ENCODE measurements at places on chromosomes 6 and 20.
A peak's percentile ranks its signal among the peaks of the same experiment; 100 is the strongest.

- DNase-seq: no peak
Measured at GRCh38 chr6:167703781-167704180, 122.9 kb upstream of the AFDN start.

DNA sequence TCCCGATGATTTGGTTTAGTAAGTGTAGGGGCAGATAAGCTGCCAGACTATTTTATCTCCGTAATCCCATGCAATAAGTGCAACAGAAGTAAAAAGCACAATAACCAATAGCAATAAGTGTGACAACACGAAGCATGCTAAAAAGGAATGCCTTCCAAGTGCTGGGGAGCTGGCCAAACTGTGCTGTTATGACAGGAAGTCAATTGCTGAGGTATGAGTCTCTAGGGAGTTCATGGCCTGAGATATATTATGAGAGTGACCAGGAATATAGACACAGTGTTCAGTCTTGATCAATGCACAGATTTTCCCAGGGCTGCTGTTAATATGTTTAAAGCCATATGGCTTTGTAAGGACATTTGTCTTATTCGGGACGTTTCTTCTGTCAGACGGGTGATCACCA, 10.5 kb upstream of the ANGPT4 start:
- no peak for DNase-seq

DNA sequence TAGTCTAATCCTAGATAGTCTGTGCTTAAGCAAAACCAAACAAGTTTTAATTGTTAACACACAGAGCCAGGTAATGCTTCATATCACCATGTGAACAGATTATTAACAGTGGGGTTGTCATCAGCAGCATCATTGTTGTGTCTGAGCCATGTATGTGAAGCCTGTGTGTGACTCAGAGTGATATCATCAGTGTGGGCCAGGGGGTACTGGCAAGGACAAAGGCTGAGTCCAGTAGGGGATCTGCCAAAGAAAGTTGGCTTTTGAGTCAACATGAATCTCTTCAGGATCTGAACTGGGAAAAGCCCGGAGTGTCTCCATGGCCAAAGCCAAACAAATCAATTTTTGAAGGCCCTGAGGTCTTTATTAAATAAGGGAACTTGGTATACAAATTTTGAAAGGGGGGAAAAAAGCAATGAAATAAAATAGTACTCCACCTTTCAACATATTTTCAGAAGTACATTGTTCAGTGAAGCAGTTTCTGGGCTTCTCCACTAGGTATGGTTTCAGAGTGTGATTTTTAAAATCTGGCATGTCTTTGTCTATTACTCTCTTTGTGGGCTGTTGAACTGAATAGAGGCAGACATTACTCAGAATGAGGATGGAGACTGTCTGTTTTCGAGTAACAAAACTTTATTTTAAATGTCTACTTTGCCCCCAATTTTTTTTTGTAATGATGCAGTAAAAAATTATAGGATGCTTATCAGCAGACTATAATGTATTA, 444.2 kb upstream of the JAG1 start:
- DNase-seq: no peak

DNA sequence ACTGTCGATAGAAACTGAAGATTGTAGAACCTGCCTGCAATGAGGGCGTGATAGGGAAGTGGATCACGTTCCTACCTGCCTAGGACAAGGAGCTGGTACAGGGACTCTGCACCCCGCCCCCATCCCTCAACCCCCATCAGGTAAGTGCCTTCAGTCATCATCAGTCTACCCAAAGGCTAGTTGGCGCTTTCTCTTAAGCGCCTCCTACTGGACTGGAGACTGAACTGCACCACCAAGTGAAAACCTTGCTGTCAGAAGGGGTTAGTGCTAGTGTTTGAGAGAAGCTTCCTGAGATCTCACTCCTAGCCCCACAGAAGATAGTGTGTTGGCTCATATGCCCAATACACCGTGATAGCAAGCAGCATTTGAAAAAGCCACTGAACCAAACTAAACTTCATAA, 706.5 kb upstream of the MAN1A1 start:
- DNase-seq: no peak

GRCh38 chr6:45036103-45036502, 292.0 kb upstream of the RUNX2 start:
- DNase-seq: no peak

- DNase-seq: peak; percentile 11
Measured at GRCh38 chr6:32609731-32610640, 20.3 kb upstream of the HLA-DRB1 start.

- DNase-seq: no peak
Measured at GRCh38 chr6:154394571-154394970, 38.0 kb upstream of the IPCEF1 start.

- DNase-seq: no peak
Measured at GRCh38 chr20:32386091-32386490, 28.0 kb downstream of the ASXL1 start.

DNA sequence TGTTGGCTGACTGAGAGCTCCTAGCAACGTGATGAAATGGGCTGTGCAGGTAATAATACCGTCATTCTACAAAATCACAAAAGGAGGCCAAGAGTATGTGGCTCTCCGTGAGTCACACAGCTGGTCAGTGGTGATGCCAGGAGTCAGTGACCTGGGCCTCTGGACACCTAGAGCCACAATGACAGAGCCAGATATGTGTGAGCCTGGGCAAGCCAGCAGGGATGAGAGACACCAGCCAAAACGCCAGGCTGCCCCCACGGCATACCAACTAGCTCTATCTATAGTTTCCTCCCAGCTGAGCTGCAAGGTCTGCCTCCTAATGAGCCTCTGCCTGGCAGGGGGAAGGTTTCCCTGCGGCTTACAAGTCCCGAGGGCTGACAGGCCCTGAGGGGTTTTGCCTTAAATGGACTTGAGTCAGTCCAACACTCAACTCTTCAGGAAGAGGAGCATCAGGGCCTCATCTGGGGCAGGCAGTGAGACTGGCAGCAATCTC, 70.0 kb downstream of the CPNE5 start:
- no peak for DNase-seq

GRCh38 chr6:91505199-91505598, 918.3 kb upstream of the MAP3K7 start:
- DNase-seq: no peak

DNA sequence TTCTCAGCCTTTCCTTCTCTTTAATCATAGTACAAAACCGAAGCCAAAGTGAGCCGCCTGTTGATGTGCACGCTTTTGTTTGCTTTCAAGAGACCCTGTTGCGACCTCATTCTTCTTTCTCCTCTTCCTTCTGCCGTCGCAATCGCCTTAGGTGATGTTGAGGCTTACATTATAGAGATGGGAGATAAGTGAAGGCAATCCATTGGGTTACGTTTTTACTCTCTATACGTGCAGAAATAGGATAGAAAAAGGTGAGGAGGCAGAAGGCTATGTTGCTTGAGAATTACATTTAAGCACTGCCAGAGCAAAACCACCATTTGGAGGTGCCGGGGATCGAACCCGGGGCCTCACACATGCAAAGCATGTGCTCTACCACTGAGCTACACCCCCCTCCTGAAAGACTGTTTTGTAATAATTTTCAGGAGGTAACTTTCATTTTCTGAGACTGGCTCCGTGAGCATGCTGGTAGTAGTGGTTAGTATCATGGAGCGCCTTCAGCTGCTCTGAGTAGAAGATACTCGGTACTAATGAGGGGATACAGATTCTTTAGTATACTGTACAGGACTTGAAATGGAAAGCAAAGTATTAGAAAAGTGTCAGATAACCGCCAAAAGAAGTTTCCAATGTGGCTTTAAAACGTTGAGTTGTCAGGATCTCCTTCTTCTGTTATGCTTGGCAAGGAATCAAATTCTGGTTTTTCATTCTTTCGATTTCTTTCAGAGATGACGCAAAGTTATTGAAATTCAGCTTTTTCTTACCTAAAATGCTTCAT, 165.6 kb downstream of the TRIM27 start:
- no peak for DNase-seq

DNA sequence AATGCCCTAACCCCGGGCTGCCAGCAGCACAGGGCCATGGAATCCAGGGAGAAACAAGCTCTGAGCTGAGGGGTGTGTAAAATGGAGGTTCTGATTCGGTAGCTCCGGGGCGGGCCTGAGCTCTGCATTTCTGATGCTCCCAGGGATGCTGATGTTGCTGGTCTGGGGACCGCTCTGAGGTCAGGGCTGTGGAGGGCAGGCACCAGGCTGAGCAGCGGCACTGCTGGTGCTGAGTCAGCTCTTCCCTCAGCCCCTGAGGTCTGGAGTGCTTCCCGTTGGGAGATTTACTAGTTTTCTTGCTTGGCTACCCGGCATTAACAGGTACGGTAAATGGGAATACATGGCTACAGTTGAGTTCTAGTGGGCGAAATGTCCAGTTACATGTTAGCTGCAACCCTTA, 18.6 kb upstream of the CST3 start:
- DNase-seq: no peak

- no peak for DNase-seq
Measured at GRCh38 chr20:22536956-22537756, 47.2 kb downstream of the FOXA2 start.

- no peak for DNase-seq
Measured at GRCh38 chr20:36848078-36848660, 27.8 kb upstream of the TLDC2 start.

DNA sequence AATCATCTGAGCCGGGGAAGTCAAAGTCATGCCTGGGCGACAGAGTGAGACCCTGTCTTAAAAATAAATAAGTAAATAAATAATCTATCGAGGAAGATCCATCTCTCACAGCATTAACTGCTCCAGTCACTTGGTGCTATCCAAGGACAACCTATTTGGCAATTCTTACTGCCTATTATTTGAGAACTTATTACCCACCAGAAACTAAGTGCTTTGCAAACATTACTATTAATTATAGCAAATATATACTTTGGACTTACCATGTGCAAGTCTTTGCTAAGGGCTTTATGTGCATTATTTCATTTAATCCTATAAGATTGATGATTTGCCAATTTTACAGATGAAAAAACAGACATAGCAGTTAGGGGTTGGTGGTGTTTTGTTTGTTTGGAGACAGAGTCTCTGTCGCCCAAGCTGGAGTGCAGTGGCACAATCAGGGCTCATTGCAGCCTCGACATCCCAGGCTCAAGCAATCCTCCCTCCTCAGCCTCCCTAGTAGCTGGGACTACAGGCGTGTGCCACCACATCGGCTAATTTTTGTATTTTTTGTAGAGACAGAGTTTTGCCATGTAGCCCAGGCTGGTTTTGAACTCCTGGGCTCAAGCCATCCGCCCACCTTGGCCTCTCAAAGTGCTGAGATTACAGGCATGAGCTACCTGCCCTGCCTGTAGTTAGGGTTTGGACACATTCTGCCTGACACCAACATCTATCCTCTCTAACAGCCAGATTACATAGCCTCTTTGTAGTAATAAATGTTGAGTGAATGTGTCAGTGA, 933 bp upstream of the APOM start:
- DNase-seq: no peak

DNA sequence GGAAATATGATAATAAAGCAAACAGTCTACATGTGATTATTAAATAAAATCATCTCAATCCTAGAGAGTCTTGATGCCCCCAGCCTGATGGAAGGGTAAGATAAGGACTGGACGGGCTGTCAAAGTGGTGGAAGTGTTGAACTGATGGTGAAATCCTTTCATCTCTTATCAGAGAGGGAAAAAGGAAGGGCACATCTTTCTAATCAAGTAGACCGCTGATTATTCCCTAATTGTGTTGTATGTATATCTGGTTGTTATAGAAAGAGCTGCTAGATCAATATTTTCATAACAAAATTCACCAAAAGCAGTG, 184.5 kb downstream of the PDE7B start:
- no peak for DNase-seq

DNA sequence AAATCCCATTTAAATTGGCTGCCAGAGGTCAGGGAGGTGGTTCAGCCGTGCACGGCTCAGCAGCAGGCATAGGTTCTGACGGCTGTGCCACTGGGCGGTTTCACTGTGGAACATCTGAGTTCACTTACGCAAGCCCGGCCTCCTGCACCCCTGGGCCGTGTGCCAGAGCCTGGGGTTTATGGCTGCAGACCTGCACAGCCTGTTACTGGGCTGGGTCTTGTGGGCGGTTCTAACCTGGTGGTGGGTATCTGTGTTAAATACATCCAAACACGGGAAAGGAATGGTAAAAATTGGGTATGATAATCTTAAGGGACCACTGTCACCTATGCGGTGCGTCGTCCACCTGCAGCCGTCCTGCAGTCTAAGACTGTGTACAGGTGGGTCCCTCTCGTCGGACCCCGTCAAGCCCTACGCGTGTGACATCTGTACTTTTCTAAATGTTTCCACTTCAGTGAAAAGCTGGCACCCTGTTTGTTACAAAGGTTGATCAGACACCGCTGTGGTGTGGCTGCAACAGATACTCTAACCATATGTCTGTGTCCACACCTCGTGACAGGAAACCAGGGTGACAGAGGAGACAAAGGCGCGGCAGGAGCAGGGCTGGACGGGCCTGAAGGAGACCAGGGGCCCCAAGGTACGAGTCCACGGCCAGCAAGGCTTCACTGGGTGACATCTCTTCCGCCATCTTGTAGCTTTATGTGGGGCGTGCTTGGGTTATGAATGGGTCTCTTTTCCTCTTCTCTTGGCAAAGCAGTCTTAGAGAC, 21.5 kb downstream of the COL9A3 start:
- DNase-seq: no peak

DNA sequence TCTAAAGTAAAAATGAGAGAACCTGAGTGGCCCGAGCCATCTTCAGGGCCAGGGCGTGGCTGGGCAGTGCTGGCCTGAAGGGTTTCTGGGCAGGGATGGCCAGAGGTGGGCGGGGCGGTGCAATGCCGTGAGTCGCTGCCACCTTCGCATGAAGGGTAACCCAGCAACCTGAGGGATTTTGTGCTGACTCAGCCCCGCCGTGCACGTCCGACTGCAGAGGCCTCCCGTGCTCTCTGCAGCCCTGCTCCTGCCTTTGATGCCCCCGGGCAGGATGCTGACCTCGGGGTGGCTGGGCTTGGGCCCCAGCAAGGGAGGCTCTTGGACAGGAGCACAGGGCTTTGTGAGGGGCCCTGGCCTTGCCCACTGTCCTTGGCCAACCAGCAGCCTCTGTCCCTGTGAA, 81.7 kb upstream of the GATA5 start:
- no peak for DNase-seq

DNA sequence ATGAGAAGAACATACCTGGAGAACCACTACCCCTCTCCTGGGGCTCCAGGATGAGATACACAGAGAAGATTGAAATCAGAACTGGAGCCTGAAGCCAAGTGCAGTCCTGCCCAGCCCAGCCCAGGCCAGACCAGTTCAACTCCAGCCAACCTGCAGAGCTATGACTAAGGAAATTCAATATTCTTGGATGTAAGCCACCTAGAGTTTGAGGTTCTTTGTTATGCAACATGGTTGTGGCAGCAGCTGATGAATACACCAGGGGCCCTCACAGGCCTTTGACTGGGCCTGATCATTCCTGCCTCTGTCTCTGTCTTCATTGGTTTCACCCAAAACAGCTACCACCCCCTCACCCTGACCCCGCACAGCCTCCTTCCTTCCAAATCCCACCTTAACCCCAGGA, 167.8 kb downstream of the LRFN2 start:
- no peak for DNase-seq

DNA sequence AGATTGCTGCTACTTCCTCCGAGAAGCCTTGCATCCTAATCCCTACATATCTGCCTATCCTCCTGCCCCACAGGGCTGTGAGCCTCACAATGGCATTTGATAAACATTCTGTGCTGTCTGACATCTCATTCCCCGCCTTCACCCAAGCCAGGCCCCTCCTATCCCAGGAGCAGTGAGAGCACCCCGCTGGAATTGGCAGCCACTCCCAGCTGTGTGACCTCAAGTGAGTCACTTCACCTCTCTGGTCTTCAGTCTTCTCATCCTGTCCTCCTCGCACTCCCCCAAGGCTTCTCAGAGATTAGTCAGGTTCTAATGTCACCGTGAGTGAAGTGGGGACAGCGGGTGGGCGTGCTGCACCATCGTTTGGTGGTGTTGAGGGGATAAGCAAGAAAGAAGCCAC, 81.7 kb downstream of the CDH22 start:
- no peak for DNase-seq
